Daoy (cell line): ENCODE measurements at places on chromosomes 12 and 14.

GRCh38 chr12:105783983-105784947 lies 354.5 kb downstream of the NUAK1 start:
- DNase-seq: peak; percentile 9

DNA sequence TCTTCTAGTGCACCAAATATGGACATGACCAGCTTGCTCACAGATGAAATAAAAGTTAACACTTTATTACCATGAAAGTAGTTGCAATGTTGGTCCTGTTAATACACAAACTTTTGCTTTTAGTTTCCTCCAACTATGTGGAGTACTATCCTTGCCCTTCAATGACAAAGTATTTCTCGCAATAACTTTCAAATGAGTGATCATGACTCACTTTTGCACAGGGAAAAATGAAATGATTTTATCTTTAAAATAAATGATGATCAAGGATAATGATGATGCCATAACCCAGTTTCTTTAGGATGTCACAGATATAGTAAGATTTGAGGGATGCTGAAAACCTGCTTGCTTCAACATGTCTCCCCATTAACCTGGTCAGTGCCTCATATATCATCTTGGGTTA lies 254.0 kb upstream of the KITLG start:
- DNase-seq: no peak

DNA sequence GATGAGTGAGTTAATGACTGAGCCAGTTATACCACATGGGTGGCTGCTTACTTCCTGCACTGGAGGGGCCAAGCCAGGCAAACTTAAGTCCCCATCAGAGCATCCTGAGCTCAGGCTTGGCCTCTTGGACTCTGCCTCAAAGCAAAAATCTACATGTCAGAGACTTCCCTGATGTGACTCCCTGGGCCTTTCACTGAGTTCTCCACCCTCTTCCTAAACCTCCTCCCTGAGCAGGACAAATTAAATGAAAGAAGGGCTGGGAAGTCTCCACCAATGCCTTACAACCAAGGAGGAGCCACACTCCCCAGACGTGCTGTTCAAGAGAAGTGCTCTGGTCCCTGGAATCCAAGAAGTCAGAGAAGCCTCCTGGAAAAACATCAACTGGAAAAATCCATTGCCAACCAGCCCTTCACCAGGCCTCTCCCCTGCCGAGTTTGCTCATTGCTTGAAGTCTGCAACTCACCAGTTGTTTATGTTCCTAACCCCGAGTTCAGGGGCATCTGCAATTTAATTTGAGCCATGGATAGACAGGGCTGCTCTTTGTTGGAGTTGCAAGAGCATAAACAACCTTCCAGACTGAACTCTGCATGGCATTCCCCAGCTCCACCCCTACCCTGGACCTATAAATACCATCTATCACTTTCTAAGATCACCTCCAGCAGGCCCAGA lies 160.5 kb downstream of the ANO2 start:
- no peak for DNase-seq

GRCh38 chr12:64265839-64266238 lies 43.7 kb upstream of the KICS2 start:
- no peak for DNase-seq

GRCh38 chr12:47105914-47106674 lies 26.3 kb upstream of the AMIGO2 start:
- DNase-seq: no peak

- no peak for DNase-seq
Observed at GRCh38 chr14:97052001-97052400, 254.8 kb downstream of the VRK1 start.

DNA sequence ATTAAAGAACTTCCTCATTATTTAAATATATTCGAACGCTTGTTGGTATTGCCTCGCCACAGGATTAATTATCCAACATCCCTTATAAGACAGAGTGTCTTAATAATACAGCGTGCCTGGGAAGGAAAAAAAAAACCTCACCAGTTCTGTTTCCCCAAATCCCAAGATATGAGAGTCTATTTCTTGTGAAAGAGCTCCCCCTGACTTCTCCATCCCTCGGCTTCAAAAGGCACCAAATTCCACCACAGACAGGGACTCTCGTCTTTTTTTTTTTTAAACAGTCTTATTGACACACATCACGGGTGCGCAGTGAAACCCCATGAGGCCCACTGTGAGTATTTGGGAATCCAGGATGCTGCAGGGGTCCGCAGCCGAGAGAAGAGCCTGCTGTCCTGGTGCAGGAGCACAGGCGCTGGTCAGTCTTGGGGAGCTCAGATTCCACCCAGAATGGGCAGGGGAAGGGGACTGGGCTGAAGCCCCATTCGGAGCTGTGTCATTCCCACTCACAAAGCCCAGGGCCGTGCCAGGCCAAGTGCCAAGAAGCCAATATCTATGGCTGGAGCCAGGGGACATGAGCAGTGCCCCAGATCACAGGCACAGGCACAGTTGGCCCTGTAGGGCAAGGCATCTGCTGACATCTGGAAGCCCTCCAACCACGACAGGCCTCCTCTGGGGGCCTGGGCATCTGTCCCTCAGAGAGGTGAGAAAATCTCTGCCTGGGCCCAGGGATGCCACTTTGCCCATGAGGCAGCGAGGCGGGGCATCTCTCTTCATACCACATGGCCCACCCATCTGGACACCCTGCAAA lies 71.9 kb downstream of the BCL11B start:
- DNase-seq: no peak

DNA sequence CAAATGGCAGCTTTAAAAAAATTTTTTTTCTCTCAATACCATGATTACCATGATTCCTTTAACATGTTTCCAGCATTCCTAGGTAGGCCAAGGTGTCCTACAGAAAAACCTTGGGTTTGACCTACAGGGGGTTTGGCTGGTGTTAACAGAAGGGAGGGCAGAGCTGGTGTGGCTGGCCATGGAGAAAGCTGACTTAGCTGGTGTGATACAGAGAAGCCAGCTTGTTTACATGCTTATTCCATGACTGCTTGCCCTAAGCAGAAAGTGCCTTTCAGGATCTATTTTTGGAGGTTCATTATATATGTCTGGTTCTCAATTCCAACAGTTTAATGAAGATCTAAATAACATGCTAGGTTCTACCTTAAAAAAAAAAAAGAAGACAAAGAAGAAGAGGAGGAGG lies 68.6 kb downstream of the EEA1 start:
- DNase-seq: no peak

- no peak for DNase-seq
Observed at GRCh38 chr12:50747817-50748216, 16.1 kb upstream of the ATF1 start.

DNA sequence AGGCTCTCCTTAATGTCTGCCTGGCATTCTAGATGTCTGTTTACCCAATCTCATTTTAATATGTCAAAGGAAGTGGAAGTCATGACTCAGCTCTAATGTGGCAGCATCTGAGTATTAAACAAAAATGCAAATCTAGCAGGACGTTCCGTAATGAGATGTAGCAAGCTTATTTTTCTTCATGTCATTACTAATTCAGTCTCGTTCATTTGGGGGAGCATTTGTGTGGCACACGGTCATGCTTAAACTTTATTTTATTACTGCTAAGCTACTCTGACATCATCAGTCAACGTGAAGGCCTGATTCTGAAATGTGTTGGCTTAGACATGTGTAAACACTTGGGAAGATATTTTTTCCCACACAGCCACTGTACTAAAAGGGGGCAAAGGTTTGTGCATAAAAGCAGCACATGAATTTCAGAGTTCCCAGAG lies 326.7 kb upstream of the TMPO start:
- peak; percentile 21 for DNase-seq

DNA sequence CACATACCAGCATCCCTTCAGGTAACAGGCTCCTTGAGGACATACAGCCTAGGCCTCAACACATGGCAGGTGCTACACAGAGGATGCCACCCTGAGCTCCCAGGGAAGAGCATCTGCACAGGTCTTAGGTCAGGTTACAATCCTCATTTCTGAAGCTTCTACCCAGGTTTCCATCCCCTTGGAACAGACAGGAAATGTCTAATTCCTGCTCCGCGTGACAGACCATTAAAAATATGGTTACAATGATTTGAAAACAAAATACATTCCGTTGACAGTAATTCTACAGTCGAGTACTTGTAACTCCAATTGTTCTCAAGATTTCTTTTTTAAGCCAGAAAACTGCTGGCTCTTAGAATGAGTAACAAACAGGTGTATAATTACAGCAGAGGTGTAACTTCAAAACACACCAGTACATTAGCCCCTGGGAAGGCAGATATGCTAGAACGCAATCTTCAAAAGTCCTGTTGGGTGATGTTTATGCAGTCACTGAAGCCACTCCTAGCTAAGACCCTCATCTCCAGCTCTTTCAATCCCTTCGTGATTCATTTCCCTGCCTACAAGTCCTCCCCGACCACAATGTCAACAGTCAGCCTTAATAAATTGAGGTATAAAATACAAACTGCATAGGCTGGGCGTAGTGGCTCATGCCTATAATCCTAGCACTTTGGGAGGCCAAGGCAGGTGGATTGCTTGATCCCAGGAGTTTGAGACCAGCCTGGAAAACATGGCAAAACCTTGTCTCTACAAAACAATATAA lies 11.6 kb downstream of the SETD3 start:
- DNase-seq: peak; percentile 55

DNA sequence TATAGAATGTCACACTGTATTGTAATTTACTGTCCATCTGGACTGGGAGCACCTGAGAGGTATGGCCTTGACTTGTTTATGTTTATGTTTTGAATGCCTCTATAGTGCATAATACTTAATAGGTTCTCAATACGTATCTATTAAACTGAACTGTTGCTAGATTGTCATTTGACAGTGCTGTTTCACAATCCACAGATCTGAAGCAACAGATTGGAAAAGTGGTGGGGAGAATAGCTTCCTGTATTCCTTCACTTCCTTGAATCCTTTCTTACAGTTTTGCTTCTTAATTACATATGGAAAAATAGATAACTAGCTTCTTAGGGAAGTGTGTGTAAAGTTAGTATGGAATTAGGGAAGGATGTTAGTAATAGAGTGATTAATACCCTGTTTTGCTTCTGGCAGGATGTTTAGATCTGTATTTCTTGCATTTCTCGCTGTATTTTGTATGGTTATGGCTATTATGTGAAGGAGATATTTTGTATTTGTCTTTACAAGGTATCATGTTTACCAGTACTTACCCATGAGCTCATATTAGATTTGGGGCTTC lies 4.5 kb downstream of the CNOT2 start:
- DNase-seq: no peak

GRCh38 chr12:32292151-32292550 lies 107.2 kb upstream of the FGD4 start:
- no peak for DNase-seq

DNA sequence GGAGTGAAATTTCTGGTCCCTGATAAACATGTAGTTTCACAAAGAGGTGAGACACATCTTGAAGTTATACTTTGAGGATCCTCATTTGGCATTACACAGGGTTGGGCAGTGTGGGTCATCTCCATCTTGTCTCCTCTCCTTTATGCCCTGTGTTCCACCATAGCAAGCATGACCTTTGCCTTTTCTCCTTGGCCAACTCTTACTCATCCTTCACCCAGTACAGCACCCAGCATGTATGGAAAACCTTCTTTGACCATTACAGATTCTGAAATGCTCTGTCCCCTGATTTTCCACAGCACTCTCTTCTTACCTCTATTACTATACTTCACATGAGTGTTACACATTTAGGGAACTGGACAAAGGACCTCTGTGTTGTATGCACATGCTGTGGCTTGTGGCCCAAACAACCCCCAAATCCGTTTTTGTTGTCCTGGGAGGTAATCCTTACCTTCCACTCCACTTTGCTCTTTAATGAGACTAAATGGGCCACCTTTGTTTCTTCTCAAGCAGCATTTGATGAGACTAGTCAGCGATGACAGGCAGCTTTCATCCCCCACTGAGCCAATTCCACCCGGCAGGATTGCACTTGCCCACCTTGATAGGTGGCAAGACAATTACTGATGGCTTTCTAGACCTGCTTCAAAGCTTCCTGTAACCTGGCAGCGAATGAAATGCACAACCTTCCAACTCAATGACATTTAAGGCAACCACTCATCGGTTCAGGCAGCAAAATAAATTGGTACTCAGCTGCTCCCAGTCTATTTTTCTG lies 163.5 kb downstream of the MON2 start:
- DNase-seq: no peak

DNA sequence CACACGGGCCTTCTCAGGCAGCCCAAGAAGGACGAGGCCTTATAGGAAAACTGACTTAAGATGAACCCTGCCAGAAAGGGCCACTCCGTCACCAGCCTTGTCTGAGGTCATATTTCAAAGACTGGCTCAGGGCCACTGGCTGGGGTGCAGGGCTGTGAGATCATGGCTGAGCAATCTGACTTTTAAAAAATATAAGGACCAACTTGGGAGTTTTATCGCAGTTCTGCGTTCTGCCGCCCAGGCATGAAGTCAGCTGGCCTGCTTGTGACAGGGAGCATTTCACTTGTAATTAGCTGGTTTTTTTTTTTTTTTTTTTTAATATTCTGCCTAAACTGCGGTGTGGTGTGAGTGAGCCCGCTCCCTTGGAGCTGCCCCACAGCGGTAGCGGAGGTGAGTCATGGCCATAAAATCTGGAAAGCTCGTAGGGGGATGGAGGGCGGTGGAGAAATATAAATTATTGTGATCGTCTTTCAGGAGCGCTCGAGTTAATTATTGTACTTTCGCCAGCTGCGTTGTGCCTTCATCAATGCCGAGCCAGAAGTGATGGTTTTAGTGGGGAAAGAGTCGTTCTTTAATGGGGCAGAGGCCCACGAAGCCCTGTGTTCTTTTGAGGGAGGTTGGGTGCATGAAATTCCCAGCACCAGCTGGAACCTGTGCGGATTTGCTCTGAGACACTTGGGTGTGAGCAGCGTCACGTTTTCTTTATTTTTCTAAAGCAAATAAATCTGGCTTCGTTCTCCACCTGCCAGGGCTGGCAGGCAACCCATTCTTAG lies 231.9 kb downstream of the C12orf75 start:
- peak; percentile 93 for DNase-seq

GRCh38 chr12:62602255-62603060 lies 135.8 kb downstream of the MON2 start:
- DNase-seq: peak; percentile 97

DNA sequence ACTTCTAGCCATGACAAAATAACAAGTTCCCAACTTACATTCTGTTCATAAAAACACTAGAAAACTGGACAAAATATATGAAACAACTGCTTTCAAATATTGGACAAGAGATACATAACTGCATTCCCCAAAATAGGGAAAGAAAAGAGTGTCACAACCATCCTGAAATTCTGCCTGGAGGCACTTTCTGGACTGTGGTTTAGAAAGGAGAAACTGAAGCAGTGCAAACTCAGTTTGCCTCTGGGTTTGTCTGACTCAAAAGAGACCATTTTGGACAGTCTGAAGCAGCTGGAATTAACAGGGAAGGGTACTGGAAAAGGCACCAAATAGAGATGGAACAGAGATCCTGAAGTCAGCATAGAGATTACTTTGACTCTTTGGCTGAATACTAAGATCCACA lies 11.3 kb upstream of the SYT1 start:
- no peak for DNase-seq

GRCh38 chr12:9925705-9926393 lies 6.3 kb downstream of the CLEC2A start:
- DNase-seq: peak; percentile 1
